ENCODE measurements at places on chromosomes 7 and 10.

DNA sequence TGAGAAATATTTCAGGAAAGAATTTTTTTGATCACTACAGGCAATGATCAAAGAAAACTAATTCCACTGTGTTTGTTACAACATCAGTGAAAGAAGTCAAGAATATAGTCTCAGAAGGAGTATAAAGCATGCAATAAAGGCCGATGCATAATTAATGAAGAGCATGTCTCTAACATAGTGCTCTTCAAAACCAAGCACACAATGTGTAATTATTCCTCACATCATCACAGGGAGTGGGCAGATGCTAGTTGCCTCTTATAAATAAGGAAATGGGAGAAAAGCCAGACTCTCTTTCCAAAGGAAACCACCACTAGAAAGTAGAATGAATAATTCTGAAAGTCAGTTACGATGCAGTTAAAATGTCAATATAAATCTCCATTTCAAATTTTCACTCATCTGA, 220.1 kb downstream of the TEX36 start:
- DNase-seq, result no peak

DNA sequence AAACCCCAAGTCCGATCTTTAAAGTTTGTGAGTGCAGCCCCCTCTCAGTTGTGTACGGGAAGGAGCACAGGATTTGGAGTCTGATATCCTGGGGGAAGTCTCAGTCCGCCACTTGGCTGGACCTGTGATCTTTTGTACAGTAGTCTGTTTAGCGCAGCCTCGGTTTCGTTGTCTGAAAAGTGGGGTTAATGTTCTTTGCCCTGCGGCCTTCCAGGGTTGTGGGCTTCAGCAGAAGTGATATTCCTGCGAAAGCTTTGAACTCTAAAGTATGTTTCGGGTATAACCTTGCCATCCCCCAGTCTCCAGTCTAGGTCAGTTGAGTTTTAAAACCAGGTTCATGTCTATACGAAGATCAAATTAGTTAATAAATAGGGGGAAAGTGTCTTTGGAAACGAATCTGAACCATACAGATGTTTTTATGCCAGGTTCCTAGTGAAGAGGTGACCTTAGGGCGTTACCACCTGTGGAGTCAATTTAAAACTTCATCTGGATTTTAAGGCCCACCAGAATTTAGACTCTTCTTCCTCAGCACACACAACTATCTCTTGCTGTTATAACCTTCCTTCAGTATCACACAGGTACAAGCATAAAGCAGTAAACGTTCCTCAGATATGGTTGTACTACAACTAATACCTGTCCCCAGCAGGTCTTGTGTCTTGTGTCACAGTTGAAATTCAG, 904 bp downstream of the R3HCC1L start:
- DNase-seq, result no peak

DNA sequence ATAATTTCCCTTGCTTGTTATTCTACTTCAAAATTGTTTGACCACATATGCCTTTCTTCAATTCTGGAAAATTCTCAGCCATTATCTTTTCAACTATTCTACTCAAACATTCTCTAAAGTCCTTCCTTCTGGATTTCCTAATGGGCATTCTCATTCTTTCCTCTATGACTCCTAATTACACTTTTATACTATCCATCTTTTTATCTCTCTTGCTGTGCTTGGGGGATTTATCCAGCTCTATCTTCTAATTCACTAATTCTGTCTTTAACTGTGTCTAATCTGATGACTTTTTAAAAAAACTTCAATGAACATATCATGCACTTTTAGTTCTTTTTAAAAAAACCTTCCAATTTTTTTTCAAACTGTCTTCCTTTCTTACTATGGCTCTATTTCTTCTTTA, 38.4 kb downstream of the C10orf143 start:
- DNase-seq, result no peak

GRCh38 chr10:33248638-33249037, 85.8 kb downstream of the NRP1 start:
- peak; percentile 29 for DNase-seq

- DNase-seq, result peak; percentile 68
These were observed 10.7 kb upstream of the SLIT1 start for GRCh38 chr10:97196223-97197029.

DNA sequence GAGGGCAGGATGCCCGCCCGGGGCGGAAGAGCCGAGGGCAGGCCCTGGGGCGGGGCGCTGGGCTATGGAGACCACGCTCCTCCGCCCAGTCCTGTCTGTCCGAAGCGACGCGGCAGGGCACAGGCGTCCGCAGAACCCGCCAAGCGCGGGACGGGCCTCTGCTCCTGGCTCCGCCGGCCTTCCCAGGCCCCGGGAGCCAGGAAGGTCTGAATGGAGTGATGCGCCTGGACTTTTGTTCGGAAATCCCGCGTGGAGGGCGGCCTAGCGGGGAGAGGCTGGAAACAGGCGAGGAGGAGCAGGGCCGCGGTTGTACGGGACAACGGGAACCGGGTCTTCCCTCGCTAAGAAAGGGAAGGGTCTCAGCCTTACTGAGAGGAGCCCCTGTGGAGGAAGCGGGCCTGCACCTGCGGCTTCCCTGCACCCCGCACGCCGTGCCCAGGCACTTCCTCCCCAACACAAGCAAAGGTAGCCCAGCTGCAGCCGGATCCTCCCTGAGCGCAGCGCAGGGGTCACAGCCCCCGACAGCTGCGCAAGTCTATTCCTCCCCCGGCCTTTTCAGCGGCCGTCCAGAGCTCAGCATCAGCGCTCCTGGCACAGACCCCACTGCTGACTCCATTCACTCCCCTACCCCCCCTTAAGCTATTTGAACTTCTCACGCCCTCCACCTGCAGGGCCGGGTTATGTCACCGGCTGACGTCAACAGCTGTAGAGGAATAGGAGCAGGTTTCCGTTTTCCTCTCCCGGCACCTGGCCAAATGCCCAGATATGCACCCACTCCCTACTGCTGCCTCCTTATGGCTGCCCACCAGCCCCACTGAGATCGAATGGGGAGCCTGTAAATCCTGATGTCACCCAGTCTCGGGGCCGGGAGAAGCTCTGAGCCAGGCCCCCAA, 143.2 kb upstream of the RET start:
- DNase-seq, result no peak

GRCh38 chr7:159122276-159122675, 22.4 kb downstream of the VIPR2 start:
- no peak for DNase-seq

DNA sequence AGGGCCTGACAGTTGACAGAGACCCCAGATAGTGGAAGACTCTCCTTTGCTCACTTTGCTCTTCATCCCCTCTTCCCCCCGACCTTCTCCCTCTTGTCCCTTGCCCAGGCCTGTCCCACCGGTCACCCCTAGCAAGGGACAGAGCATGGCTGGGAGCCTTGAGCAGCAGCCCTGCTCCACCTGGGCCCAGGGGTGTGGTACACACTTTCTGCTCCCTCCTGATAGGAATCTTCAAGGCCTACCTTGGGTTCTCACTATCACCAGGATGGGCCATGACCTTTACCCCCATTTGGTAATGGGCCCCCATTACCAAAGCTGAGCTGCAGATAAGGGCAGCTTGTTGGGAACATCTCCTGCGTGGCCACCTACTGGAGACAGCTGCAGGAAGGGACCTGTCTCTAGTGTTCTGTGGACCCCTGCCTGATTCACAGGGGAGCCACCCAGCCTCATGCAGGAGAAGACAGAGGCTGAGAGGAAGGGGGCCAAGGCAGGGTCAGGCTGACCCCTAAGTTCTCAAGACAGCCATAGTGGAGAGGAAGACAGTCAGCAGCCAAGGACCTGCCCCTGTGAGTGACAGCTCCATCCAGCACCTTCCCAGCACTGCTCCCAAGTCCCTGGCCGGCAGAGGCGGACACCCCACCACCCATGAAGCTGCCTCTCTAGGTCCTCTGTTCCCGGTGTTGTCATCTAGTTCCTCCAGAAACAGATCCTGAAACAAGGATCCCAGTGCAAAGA, 913 bp upstream of the NPC1L1 start:
- no peak for DNase-seq

DNA sequence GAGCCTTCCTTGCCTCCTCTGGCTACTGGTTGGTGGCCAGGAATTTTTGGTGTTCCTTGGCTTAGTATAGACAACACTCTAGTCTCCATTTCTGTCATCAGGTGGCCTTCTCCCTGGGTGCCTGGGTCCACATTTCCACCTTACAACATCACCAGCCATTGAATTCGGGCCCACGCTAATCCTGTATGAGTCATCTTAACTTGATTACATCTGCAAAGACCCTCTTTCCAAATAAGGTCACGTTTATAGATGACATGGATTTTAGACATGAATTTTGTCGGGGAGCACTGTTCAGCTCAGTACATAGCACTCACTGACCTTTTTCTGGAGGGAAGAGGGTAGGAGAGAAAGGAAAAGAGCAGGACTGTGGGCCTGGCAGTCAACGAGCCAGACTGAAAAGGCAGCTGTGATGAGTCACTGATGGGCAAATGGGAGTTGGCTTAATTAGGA, 39.4 kb downstream of the MMRN2 start:
- DNase-seq, result no peak

- DNase-seq, result peak; percentile 35
These were observed 788 bp downstream of the AKAP9 start for GRCh38 chr7:91941450-91941849.

GRCh38 chr7:136189506-136189998, 212.4 kb upstream of the MTPN start:
- no peak for DNase-seq

DNA sequence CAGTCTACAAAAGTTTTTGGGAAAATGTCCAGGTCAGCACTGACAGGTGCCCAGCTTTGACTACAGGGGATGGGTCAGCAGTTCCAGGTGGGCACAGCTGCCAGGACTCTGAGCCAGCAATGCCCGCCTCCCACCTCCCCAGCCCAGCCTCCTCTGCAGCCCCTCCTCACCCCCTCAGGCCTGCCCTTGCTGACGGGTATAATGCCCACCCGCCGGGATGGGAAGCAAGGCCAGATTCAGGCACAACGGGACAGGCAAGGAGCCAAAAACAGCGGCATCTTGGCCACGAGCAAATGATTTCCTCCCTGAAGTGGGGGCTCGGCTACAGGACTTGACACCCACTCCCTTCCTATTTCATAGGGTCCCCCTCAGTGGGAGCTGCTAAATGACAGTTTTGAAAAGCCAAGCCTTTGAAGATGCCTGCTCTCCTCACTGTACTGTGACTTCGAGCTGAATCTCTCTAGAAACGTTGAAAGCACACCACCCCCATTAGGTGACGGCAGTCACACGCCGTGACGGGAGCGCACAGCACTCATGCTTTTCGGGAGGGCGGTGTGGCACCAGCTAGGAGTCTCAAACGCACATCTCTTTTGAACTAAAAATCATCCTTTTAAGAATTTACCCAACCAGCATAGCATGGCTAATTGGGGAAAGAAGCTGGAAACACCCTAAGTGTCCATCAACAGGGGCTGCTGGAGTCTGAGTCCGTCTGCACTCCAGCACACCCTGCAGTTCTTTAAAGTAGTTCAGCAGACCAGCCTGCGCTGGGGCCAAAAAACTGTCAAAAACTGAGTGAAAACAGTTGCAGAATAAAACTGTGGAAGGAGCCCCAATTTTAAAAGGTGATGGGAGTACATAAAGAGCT, 29.6 kb downstream of the MAD1L1 start:
- no peak for DNase-seq

DNA sequence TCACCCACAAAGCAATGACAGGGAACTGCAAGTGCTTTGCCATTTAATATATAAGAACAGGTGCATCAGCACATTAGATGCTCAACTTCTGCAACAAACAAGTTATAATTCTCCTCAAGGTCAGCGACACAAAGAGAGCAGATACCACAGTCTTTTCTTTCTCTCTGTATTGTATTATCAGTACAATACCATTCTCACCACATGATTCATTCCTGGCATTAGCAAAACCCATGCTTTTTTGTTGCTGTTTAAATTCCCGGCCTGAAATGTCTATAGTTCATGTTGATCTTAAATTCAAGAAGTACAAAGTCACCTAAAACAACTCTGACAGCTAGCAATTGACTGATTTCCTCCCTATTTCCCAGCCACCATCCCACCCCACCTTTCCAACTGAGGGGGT, 111.8 kb upstream of the FEZF1 start:
- DNase-seq, result no peak

DNA sequence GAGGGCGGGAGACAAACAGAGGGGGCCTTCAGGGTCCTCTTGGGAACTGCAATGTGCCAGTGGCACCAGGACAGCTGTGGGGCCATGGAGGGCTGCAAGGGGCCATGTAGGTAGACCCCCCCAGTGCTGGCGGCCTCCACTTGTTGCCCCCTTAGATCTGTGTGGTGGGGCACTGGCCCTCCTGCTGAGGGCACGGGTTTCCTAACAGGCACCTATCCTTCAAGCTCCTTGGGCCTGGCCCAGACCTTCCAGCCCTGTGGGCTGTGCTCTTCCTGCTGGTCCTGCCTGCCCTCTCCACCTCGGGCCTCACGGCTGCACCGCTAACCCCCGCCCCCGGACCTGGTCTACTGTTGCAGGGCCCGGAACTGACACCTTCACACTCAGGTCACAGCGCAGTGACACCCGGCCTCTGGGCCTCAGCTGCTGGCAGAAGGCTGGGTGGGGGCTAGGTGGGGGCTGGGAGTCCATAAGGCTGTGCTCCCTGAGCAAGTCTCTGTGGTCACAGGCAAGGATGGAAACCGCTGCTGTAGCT, 12.6 kb downstream of the RASGEF1A start:
- no peak for DNase-seq

DNA sequence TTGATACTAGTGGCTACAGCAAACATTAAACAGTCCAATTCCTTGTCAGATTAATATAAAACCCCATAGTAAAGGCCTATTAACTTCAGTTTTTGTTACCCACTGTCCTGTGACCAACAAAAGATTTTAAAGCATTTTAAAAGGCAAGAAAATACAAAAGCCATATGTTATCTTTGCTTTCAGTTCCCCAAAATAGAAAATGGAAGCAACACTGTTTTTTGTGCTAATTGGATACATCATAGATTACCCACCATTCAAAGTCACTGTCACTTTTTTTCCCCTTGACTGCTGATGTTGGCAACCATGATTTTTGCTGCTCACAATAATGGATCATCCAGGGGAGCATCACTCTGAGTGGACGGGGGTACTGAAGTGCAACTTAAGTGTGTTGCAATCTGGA, 52.4 kb upstream of the TMEM140 start:
- no peak for DNase-seq

DNA sequence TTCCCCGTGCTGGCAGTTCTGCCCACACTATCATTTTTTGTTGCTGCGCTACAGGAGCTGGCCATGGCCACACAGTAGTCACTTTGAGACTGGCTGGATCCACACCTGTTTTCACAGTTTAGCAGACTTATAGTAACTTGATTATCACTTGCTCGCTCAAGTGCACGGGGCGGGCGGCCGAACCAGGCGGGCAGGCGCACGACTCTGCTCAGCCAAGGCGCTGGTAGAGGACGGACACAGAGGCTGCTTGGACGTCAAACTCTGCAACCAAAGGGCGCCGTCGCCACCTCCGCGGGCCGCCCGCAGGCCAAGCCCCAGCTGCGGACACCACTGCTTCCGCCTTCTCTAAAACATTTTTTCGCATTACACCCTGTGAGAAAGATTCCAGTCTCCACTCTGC, 38.4 kb upstream of the PHYHIPL start:
- DNase-seq, result no peak

DNA sequence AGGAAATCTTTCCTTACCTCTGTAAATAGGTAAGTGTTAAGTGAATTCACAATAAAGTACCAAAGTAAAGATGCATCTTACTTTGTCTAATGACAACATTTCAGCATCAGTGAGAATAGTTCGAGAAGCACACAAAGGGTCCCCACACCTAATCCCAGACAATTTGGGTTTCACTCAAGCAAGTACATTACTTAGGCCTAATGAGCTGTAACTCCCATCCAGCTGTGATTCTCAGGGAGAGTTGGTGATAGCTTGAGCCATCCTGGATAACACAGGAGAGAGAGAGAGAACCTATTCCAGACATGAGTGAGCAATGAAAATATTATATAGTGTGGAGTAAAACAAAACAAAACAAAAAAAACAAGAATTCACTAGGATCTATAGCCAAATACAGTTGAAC, 149.1 kb upstream of the NRG3 start:
- no peak for DNase-seq

Measured in stimulated activated CD4-positive, alpha-beta T cell treated with anti-CD3 and anti-CD28 coated beads, Interleukin-4, amount 100 ng/mL, for 24 hours (primary cell).